ENCODE measurements at places on chromosomes 5 and 9.
A peak's percentile ranks its signal among the peaks of the same experiment; 100 is the strongest.

DNA sequence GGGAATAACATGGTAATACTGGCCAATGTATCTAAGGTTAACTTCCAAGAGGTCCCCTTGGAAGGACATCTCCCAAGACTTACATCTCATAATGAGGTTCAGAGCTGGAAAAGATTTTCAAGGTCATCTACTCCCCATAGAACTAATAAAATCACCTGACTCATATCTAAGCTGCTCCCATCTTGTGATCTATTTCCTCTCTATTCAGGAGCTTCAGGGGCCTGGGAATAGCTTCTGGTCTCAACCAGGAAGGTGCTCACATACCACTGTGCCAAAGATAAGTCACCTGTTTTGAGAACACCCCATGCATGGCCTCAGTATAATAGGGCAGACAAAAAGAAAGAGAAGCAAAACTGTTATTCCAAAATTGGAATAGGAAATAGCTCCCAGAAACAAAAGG, 74.2 kb downstream of the OXCT1 start:
- DNase-seq, result no peak

- no peak for DNase-seq
Measured at GRCh38 chr9:101567725-101568350, 26.9 kb downstream of the PPP3R2 start.

DNA sequence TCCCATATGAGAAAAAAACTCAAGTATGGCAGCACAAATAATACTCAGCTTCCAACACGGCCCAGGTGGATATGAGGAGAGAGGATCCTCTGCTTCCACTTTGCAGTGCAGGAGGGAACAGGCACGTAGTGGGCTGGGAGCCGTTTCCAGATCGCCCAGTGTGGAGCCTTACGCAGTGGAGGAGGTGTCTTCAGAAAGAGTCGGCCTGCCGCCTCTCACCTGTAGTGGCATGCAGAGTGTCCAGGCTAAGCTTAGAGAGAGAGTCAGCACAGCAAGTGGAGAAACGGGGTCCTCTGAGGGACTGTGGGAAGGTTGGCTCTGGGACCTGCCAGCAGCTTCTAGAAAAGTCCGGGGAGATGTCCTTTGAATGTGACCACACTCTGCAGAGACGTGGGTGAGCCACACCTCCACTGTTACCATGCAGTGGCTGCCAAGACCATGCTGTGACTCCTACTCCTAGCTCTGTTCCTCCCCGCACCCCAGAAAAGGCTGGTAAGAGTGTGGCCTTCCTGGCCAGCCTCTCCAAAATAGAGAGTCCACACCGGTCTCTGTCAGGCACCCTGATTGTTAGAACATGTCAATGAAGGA, 3.5 kb upstream of the SEMA4D start:
- DNase-seq, result no peak

- no peak for DNase-seq
Measured at GRCh38 chr9:134325096-134325812, 1.0 kb upstream of the RXRA start.

DNA sequence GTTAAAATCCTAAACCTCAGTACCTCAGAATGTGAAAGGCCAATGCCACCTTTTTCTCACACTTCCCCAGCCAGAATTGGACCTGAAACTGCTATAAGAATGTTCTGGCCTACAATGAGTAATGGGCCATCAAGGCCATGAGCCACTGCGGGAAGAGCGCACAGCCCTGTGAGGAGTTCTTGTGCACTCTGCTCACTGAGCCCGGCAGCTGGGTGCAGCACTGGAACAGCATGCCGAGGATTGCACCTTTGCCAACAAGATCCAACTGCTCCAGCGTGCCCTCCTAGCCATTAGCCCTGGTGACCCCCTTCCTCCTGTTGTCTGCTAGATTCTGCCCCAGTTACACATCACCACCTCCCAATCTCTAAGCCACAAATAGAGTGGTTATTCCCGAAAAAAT, 758.1 kb downstream of the PRELID2 start:
- no peak for DNase-seq

- DNase-seq, result no peak
Measured at GRCh38 chr5:173032730-173033129, 23.4 kb upstream of the CREBRF start.

GRCh38 chr5:14696851-14697250, 32.3 kb downstream of the OTULIN start:
- DNase-seq, result no peak

GRCh38 chr5:142637871-142638270, 48.0 kb downstream of the FGF1 start:
- no peak for DNase-seq

- no peak for DNase-seq
Measured at GRCh38 chr9:7146582-7146981, 388.8 kb downstream of the KDM4C start.

- DNase-seq, result no peak
Measured at GRCh38 chr9:72614067-72614466, 92.7 kb downstream of the TMC1 start.

- no peak for DNase-seq
Measured at GRCh38 chr5:17891881-17892280, 257.6 kb downstream of the TAF11L14 start.

- DNase-seq, result no peak
Measured at GRCh38 chr5:6904860-6905259, 191.6 kb downstream of the TENT4A start.

DNA sequence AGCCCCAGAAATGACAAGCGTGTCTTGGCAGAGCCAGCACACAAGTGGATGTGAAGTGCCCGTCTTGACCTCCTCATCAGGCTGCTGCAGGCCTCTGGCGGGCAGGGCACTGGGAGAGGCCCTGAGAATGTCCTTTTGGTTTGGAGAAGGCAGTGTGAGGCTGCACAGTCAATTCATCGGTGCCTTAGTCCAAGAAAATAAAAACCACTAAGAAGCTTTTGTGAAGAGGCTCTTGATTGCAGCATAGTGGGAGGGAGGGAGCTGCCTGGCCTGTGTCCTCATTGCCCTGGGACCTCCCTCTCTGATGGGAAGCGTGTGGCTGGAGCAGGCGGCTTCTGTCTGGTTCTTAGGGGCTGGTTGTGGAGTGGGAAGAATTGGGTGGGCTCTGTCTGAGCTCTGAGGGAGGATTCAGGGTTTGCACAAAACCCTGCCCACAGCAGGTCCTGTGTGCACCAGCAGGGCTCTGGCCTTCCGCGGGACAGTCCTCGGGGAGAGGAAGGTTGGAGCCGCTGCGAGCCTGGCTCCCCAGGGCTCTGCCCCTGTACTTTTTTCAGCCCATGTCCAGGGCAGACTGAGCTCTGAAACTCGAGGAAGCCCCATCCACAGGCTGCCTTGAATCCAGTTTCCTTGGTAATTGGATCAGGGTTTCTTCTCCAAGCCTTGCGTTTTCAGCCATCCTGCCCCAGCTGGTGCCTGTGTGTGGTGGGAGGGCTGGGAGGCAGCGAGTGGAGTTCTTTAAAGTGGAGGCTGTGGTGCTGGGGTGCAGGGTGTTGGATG, 1.1 kb downstream of the HRCT1 start:
- DNase-seq, result no peak

GRCh38 chr5:126858441-126858840, 81.5 kb downstream of the LMNB1 start:
- no peak for DNase-seq

GRCh38 chr5:163094492-163095180, 342.8 kb upstream of the CCNG1 start:
- DNase-seq, result no peak

- DNase-seq, result no peak
Measured at GRCh38 chr5:159669559-159669958, 246.7 kb upstream of the ADRA1B start.

GRCh38 chr9:99490729-99491128, 268.6 kb downstream of the SEC61B start:
- no peak for DNase-seq

GRCh38 chr9:7533376-7534090, 266.0 kb downstream of the DMAC1 start:
- DNase-seq, result no peak

GRCh38 chr5:142669477-142669876, 16.4 kb downstream of the FGF1 start:
- DNase-seq, result no peak

DNA sequence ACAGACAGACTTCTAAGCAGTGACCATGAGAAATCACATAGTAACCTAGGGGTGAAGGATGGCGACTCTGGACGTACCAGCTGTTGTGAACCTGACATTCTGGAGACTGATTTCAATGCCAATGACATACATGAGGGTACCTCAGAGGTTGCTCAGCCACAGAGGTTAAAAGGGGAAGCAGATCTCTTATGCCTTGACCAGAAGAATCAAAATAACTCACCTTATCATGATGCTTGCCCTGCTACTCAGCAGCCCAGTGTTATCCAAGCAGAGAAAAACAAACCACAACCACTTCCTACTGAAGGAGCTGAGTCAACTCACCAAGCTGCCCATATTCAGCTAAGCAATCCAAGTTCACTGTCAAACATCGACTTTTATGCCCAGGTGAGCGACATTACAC, 38.0 kb upstream of the CCDC152 start:
- DNase-seq, result peak; percentile 7

- no peak for DNase-seq
Measured at GRCh38 chr5:177610131-177610769, 10.3 kb downstream of the B4GALT7 start.

DNA sequence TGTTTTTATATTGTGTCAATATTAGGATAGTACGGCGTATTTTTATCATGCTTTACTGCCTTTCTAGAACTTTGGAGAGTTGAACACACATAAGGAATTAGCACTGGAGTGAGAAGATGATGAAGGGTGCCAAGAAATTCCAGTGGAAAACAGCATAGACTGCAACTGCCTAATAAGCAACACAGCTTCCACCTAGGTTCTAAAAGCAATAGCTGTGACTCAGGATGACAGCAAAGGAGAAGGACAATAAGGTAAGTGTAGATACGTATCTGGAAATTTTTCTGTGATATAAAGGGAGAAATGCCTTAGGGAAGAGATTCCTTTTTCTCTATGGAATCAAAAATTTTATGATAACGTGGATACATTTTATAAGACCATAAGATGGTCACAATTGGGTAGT, 7.4 kb downstream of the PTPRD start:
- no peak for DNase-seq

DNA sequence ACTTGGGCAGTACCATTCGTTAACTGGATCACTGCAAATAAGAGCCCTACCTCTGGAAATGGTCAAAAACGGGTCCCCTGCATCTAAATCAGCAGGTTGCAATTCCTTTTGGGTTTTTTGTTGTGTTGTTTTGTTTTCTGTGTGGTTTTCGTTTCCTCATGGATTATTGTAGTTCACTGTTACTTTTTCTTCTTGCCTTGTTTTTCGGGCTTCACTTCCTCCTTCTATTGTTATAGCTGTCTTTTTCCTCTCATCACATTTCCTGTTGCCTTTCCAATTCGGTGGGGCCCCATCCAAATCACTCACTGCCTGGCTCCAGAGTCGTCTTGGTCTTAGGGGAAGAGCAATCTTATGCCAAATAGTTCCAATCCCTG, 8.7 kb upstream of the SSBP2 start:
- DNase-seq, result peak; percentile 68

GRCh38 chr9:104977168-104977567, 49.2 kb upstream of the ABCA1 start:
- no peak for DNase-seq

DNA sequence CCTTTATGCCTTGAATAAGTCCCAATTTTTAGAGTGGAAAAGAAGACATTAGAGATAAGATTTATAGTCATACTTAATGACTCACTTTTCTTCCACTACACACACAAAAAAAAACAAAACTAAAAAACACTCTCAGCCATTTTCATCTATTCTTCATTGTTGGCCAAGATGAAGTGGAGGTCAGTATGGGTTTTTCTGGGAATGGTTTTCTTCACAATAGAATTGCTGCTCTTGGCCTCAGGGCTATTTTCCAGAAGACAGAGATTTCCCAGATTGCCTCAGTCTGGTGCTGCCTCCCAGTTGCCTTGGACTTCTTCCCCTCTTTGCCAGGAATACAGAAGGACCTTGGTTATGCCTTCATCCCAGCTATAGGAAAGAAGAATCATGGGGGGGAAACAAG, 463.7 kb downstream of the TMEM232 start:
- DNase-seq, result no peak

GRCh38 chr9:135602789-135603481, 36.4 kb downstream of the GLT6D1 start:
- peak; percentile 57 for DNase-seq

DNA sequence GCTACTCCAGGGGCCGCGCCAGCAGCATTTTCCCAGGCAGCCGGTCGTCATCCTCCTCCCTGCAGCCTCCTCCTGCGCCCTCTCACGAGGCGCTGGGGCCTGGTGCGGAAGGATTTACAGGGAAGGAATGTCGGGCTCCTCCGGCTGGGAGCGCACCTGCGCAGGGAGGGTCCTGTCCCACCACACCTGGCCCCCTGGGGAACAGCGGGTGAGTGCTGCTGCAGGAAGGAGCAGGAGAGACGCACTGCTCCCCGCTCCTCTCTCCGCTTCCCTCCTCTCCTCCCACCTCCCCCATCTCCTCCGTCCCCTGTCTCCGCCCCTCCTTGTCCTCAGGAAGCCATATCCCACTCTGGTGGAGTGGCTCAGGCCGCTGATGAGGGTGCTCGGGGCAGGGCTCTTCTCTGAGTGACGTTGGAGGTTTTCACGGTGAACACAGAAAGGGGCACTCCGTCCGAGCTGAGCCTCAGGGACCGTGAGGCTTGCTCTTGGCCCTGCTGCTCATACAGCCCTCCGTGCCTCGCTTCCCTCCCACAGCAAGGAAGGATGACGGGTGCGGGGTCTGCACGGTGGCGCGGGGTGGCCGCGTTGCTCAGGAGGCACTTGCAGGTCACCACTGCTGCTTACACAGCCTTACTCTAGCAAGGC, 31.3 kb downstream of the IRX4 start:
- no peak for DNase-seq

- no peak for DNase-seq
Measured at GRCh38 chr5:109830955-109831502, 141.3 kb downstream of the MAN2A1 start.
